ENCODE measurements at places on chromosomes 3 and 15.

DNA sequence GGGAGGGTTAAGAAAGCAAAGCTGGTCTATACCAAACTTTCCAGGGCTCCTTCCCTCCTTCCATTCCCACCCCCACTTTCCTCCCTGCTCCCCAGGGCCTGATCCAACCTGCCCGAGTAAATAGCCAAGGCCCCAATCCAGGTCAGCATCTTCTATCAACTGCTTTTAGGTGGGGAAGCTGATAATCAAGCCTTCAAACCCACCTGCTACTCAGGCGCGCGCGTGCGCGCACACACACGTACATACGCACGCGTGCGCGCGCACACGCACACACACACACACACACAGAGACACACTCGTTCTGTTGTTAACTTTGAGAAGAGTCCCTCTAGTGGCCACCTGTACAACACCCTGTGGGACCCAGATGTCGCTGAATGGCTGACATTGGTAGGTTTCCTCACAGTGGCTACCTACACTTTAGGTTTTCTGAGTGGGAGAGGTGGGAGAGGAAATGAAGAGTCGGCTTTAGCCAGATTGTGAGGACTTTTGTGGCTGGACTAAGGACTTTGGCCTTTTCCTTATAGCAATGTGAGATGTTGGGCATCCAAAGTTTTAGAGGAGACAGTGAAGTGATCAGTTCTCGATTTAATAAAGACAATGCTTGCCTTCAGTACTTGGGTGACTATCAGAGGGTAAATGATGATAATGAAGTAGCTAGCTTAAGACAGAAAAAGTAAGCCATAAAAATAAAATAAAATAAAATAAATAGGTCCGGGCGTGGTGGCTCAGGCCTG, 179.9 kb upstream of the C2CD4B start:
- DNase-seq: no peak

DNA sequence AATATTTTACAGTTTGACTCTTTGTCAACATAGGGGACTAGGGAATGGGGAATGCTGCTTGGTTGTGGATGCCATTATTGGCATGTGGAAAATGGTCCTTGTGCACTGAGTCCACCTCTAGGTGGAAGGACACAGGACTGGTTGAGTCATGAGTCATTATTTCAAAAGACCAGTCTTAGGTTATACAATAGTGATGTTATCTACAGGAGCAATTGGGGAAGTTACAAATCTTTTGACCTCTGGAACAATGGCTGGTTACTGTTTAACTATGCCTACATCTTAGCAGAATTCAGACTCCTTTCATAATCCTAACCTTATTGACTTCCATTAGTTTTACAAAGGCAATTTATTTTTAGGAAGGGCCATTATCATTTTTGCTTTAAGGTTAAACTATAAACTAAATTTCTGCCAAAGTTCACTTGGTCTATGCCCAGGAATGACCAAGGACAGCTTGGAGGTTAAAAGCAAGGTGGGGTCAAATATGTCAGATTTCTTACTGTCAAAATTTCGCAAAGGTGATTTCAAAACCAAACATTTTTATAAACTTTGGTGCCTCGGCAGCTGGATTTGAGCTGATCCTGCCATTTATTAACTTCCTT, 11.8 kb upstream of the CCR8 start:
- DNase-seq: no peak

- no peak for DNase-seq
Observed at GRCh38 chr3:120306519-120307455, 21.8 kb upstream of the GPR156 start.

- no peak for DNase-seq
Observed at GRCh38 chr3:131501949-131502348, 822 bp downstream of the MRPL3 start.

DNA sequence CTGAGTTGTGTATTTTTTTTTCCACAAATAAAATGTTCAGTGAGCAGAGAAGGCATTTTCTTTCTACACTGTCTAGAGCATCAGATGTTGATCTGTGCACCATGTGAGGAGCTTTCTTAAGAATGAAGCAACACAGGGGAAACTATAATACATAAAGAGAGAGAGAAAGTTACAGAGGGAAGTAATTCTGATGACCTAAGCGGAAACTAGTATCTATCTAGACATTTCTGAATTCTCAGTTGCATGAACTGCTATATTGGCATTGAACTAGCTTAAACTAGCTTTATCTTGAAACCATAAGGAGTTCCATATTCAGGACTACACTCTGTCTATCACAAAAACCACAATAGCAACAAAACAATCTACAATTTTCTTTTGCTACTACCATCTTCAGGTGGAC, 822.4 kb downstream of the VGLL3 start:
- no peak for DNase-seq

GRCh38 chr15:75061272-75061671, 37.9 kb downstream of the PPCDC start:
- no peak for DNase-seq

All from AG09309 (cell line).